ENCODE measurements at places on chromosomes 3 and 15. TPM values are rescaled to one million over a fixed set of nuclear protein-coding genes. Genes with fewer than 3 reads are reported as not detected.

GRCh38 chr3:113496924-113497323 lies 18.0 kb downstream of the SPICE1 start:
- H3K27ac ChIP-seq: no peak overlapping the region
- H3K36me3 ChIP-seq: no peaks in the 10 kb centered on the region
- H3K4me3 ChIP-seq: no peak overlapping the region
- DNase-seq: no peak

- H3K4me1 ChIP-seq: no peaks in the 10 kb centered on the region
- no peaks in the 10 kb centered on the region for H3K27me3 ChIP-seq
- DNase-seq: no peak
- no peak overlapping the region for H3K4me3 ChIP-seq
Observed at GRCh38 chr3:157794771-157795170, 291.6 kb upstream of the VEPH1 start.

DNA sequence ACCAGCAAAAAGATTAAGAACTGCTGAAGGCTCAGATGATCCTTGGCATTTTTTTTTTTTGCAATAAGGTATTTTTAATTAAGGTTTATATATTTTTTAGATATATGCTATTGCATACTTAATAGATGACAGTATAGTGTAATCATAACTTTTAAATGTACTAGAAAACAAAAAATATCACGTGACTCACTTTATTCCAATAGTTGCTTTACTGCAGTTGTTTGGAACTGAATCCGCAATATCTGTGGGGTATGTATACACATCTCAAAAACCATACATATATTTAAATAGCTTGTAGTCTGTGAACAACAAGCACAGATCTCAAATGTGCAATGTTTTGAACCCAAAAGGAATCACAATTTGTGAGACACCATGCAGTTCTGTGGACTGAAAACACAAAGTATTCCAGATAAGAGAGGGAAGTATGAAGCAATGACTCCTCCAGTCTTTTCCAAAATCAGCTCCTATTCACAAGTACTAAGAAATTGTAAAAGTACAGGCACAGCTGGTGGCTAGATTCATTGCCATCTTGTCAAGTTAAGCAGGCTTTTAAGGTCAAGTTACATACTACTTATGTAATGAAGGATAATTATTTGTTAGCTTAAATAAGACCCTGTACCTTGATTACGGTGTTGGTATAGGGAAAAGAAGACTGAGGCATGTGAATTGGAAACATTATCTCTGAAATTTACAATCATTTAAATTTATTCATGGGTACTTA lies 331.1 kb downstream of the TBC1D5 start:
- H3K27me3 ChIP-seq: no peaks in the 10 kb centered on the region
- no peak overlapping the region for H3K4me3 ChIP-seq
- no peaks in the 10 kb centered on the region for H3K36me3 ChIP-seq
- H3K4me1 ChIP-seq: no peaks in the 10 kb centered on the region
- DNase-seq: no peak

DNA sequence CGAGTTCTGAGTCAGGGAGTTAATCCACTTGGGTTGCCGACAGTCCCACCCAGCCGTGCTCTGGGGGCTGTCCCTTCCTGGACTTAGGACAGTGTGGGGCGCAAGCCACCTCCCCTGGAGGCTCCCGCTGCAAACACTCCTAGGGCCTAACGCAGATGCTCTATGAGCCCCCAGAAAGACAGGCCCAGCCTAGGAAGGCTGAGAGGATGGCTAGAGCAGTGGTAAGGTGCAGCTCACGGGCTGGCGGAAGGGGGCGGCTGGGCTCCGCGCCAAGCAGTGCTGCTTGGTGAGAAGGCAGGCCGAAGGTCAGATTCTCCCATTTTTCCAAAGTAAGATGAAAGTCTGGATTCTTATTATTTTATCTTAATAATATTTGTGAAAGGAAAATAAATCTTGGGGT lies 84.6 kb upstream of the ALDH1L1 start:
- no peak overlapping the region for H3K4me3 ChIP-seq
- no peaks in the 10 kb centered on the region for H3K36me3 ChIP-seq
- H3K4me1 ChIP-seq: peaks cover 52% of the 10 kb centered on the region
- no peak overlapping the region for H3K27ac ChIP-seq

DNA sequence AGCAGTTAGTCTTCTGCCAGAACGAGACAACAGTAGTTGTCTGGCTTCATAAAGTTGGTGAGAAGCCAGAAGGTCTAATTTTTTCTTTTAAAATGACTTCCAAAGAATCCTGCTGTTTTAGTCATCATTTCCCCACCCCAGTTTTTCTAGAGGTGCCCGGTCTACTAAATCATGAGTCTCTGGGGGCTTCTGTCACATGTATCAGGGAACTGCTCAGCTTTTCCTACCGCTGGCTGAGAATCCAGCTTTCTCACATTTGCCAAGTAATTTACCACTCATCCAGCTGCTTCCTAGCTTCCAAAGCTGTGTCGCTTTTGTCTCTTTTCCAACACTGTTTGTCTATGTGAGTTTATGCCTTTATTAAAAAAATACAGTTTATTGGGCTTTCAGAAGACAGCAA lies 183.3 kb downstream of the NSUN3 start:
- H3K36me3 ChIP-seq: no peaks in the 10 kb centered on the region
- no peaks in the 10 kb centered on the region for H3K27me3 ChIP-seq
- no peak overlapping the region for H3K27ac ChIP-seq
- DNase-seq: peak; percentile 82

- H3K27ac ChIP-seq: no peak overlapping the region
- H3K4me1 ChIP-seq: no peaks in the 10 kb centered on the region
- H3K36me3 ChIP-seq: peaks cover 10% of the 10 kb centered on the region
- H3K27me3 ChIP-seq: no peaks in the 10 kb centered on the region
- peak; percentile 48 for DNase-seq
Observed at GRCh38 chr3:113668015-113668414, 28.4 kb downstream of the USF3 start.

DNA sequence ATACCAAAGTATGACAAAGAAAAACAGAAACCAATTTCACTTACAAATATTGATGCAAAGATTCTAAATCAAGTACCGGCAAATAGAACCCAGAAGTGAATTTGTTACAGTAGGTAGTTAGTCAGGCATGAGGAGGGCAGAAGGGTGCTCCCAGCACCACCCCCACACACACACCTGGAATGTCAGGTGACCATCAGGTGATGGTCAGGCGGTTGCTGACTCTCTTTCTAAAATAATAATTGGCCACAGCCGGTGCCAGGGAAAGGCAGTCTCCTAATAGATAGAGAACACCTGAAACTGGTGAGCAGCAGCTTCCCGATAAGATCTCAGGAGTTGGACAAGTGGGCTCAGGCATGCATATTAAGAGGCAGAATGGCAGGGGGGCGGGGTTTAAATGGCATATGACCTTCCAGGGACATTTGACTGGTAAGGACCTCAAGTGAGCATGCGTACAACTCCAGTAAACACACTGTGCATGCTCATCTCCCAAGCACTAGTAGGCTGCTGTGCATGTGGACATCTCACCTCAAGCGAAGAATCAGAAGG lies 131.1 kb downstream of the ANO10 start:
- no peaks in the 10 kb centered on the region for H3K27me3 ChIP-seq
- H3K36me3 ChIP-seq: no peaks in the 10 kb centered on the region
- no peaks in the 10 kb centered on the region for H3K4me1 ChIP-seq
- DNase-seq: no peak

DNA sequence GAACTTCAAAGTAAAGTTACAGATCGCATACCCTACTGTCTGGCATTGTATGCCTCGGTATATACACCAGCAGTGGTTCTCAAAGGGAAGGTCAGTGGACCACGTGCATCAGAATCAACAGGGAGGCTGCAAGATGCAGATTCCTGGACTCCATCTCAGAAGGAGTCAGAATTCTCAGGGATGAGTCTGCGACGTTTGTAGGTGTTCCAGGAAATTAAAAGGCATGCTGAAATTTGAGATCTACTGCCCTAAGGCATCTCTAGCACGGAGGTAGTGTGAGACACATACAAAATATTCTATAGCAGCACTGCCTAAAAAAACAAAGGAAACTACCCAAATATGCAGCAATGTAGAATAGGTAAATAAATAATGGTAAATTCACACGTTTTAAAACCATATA lies 136.8 kb upstream of the BNIP2 start:
- no peak overlapping the region for H3K4me3 ChIP-seq
- no peaks in the 10 kb centered on the region for H3K27me3 ChIP-seq
- no peaks in the 10 kb centered on the region for H3K36me3 ChIP-seq
- no peaks in the 10 kb centered on the region for H3K4me1 ChIP-seq
- no peak for DNase-seq

DNA sequence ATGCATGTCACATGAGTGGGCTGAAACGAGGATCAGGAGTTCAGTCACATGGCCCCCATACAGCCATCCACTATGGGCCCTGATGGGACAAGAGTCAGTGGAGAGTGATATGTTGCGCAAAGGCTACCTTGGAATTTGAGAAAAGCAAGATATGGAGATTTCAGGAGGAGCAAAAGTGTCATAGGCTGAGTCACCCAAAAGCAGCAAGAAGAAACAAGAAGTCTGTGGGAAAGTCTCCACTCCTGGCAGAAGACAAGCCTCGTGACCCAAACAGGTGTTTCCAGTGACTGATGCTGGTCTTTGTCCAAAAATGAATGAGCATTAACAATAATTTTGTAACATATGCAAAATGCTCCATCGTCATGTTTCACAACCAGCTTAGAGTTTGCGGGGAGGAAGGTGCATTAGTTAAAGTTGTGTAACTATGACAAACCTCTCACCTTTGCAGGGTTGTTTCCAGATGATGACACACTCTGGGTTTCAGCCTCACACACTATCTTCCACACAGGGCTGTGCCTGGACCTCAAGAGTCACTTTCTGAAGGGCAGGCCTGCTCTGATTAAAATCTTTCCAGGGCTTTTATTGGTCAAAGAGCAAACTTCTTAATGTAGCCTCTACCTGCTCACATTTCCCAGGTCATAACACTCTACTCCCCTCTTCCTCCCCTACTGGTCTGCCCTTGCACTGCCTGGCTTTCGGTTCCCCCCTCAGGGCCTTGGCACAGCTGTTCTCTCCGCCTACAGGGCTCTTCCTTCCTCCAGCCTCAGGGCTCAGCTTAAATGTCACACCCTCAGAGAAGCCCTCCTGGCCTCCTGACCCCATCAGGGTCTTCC lies 3.9 kb upstream of the DNASE1L3 start:
- H3K36me3 ChIP-seq: no peaks in the 10 kb centered on the region
- H3K4me3 ChIP-seq: no peak overlapping the region
- no peaks in the 10 kb centered on the region for H3K27me3 ChIP-seq
- no peak for DNase-seq
- peaks cover 7% of the 10 kb centered on the region for H3K4me1 ChIP-seq

DNA sequence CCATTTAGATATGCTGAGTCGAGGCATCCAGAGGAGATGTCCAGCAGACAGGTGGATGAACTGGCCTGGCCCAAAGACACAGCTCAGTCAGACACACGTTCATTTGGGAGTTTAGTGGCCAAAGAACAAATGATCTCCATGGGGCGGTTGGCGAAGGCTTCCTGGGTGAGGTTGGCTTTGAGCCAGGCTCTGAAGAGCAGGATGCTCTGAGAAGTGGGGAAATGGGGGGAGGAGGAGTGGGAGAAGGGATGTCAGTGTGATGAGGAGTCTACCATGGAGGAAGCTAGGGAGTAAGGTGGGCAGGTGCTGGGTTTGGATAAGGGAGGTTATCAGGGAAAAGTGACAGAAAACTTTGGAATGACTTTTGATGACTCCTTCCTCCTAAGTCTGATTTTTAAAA lies 47.5 kb upstream of the VILL start:
- H3K4me1 ChIP-seq: peaks cover 19% of the 10 kb centered on the region
- H3K4me3 ChIP-seq: no peak overlapping the region

The TMEM40 gene
- total RNA-seq: 0.20 TPM

The ABHD14A gene
- 55.1 TPM for total RNA-seq

The CLDN18 gene
- not detected for total RNA-seq

The SLC7A14 gene
- 48.9 TPM for total RNA-seq

Measured in spinal cord (tissue), 10 donors.